ENCODE measurements at places on chromosomes 11 and 22.

DNA sequence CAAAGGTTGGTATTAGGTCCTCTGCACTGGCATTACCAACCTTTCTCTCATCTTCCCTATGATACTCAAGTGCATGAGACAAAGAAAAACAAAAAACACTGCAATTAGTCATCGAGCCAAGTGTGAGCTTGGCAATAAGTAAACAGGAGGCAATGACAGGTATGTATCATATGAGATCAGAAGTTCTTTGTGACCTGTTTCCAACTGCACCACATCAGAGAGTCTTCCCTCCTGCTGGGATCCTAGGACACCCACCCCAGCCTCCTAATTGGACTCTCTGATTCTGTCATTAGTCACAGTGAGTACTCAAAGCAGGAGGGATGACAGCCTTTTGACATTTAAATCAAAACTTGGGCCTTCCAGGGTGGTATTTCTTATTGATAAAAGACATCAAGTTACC, 7.8 kb upstream of the JAML start:
- DNase-seq = no peak

- DNase-seq = no peak
These were observed 6.5 kb upstream of the CYB5R3 start for GRCh38 chr22:42655693-42656092.

GRCh38 chr22:24420072-24420976, 7.1 kb upstream of the ADORA2A start:
- no peak for DNase-seq

- DNase-seq = no peak
These were observed 7.4 kb upstream of the ANO1 start for GRCh38 chr11:70070706-70071105.

- DNase-seq = no peak
These were observed 159.2 kb upstream of the DDI1 start for GRCh38 chr11:103877221-103877620.

- no peak for DNase-seq
These were observed 220.3 kb upstream of the SESN3 start for GRCh38 chr11:95451261-95451660.

DNA sequence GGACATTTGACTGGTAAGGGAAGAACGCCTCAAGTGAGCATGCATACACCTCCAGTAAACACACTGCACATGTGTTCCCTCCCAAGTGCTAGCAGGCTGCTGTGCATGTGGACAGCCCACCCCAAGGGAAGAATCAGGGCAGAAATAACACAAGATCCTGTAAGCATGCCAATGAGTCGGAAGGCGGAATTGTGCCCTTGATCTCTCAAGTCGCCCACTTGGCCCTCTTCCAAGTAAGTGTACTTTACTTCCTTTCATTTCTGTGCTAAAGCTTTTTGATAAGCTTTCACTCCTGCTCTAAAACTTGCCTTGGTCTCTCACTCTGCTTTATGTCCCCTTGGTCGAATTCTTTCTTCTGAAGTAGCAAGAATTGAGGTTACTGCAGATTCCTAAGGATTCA, 139.6 kb downstream of the TRPC6 start:
- DNase-seq = no peak

GRCh38 chr22:37999236-37999635, 14.9 kb upstream of the SOX10 start:
- no peak for DNase-seq

GRCh38 chr11:30967579-30967978, 381.4 kb upstream of the MPPED2 start:
- no peak for DNase-seq

DNA sequence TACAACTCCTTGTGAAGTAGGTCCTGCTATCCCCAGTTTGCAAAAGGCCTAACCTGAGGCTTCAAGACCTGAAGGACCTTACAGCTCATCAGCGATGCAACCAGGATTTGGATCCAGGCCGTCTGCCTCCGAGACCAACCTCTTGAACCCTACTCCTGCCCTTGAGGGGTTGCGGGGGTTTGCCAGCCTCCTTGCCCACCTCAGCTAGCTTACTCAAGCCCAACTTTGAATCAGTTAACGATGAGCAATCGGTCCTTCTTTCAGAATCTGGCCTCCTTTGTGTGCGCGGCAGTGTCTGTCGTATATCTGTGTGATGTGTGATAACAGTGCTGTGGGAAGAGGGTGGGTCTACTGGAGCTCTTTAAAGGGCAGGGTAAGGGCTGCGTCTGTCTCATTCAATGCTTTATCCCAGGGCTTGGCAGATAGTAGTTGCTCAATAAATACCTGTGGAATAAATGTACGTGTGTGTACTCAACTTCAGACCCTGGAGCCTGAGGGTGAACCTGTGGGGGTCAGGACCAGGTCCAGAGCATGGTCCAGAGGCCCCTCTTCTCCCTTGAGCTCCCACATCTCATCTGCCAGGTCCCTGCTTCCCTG, 3.2 kb downstream of the CHRM1 start:
- no peak for DNase-seq

DNA sequence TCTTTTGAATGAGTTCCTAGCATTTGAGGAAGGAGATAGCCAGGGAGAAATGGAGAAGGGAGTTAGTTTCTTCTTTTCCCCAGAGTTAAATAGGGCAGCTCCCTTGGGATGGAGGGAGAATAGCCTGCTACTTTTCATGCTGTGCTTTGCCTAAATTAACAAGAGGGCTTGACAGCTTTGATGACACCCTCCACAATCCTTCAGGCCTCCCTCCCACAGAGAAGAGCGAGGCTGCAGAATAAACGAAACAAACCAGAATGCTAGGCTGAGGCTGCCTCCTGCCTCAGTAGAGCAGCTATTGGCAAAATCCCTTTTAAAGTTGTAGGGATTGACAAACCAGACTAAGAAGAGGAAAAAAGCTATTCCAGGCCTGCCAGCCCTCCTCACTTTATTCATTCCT, 94.6 kb downstream of the C11orf58 start:
- no peak for DNase-seq

GRCh38 chr22:49850021-49850911, 3.4 kb upstream of the ZBED4 start:
- DNase-seq = no peak

- DNase-seq = no peak
These were observed 150.0 kb downstream of the SHANK2 start for GRCh38 chr11:71102251-71102995.

DNA sequence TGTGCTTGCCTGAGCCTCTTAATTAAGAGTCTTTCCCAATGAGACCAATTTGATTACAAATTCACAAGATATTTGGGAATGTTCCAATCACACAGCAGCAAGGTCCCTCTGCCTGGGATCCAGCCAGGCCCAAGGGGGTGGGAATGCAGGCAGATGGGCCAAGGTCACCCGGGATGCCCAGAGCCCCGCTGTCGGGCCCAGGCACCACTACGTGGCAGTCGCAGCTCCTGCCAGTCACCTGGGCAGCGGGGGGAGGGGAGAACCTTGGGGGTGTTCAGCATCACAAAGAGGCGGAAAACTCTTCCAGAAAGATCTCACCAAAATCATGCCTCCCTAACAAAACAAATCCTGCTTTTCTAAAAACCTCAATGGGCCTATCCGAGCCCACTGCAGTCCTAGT, 30.9 kb downstream of the PPM1F start:
- DNase-seq = no peak

DNA sequence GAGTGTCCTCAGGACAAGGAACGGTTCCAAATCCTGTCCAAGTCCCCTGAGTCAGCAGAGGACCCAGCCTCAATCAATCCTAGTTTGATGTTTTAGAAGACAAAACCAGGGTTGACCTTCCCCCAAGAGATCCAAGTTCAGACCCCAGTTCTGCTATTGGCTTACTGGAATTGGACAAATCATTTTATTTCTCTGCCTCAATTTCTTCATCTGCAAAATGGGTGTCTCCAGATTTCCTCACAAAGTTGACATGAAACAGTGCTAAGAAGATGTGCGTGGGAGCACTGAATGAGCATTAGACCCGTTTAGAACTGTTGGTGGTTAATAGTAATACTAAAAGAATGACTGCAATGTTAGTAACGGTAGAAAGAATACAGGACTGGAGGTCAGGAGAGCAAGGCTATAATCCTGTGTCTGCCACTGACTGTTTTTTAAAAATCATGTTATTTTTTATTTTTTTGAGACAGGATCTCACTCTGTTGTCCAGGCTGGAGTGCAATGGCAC, 32.8 kb upstream of the SCUBE1 start:
- DNase-seq = no peak

Data from activated CD4-positive, CD25-positive, alpha-beta regulatory T cell treated with anti-CD3 and anti-CD28 coated beads, Interleukin-2, amount 50 U/mL, for 16 hours (primary cell).